NCI-H526 (cell line): ENCODE measurements at places on chromosomes 1 and 21.

DNA sequence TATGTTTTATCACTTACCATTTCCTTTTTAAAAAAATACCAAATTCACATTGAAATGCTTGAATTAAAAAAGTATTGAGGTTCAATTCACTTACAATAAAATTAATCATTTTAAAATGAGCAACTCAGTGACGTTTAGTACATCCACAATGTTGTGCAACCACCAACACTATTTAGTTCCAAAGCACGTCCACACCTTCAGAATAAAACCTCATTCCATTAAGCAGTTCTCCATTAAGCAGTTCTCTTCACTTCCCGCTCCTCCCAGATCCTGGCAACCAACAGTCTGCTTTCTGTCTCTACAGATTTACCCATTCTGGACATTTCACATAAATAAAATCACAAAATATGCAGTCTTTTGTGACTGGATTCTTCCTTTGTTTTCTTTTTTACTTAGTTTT is 41.3 kb downstream of the GNG4 start:
- no peak for DNase-seq

- DNase-seq: no peak
Measured at GRCh38 chr1:4512636-4513035, 141.8 kb upstream of the AJAP1 start.

- DNase-seq: no peak
Measured at GRCh38 chr1:14968251-14968851, 185.2 kb upstream of the TMEM51 start.

- no peak for DNase-seq
Measured at GRCh38 chr1:168386949-168387586, 106.4 kb downstream of the TBX19 start.

DNA sequence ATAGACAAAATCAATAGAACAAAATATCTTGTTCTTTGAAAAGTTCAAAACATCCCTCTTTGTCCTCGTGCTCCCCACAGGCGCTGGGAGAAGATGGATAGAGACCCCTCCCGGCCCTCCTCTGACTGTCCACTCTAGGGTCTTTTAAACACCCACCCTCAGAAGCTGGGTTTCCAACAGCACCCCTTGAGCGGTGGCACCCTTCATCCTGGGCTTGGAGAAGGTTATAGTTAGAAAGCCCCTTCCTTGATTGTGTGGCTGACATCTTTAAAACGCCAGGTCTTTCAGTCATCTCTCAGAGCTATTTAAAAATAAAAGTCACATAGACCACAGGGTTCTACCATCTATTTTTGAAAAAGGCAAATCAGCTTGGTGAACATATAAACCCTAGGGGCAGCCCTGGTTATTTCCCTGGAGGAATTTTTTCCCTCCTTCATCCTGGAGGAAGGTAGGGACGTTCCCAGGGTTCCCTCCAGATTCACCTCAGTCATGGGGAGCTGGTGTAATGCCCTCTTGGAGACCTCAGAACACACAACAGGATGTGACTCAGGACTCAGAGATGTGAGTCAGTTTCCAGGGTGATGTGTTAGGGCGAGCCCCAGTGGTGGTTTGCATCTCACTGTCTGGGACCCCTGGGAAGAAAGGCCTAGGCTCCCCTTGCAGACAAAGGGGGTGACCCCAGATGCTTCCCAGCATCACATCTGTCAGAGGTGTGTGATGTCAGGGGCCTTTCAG is 138.5 kb downstream of the CLIC6 start:
- no peak for DNase-seq

DNA sequence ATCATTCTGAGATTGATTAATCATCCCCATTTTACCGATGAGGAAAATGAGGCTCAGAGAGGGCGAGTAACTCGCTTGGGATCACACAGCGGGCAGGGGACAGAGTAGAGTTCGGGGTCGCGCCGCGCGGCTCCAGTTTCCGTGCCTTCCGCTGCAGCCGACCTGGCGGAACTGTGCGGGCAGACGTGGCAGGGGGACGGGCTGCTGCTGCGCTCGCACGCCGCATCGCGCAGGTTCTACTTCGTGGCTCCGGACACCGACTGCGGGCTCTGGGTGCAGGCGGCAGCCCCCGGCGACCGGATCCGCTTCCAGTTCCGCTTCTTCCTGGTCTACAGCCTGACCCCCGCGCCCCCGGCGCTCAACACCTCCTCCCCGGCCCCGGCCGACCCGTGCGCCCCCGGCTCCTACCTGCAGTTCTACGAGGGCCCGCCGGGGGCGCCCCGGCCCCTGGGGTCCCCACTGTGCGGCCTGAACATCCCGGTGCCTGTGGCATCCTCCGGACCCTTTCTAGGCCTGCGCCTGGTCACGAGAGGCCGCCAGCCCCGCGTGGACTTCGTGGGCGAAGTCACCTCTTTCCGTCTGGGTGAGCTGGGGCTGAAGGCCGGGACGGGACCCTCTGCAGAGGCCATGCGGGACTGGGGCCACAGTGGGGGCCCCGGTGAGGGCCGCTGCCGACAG is 2.3 kb downstream of the LDLRAD2 start:
- no peak for DNase-seq

DNA sequence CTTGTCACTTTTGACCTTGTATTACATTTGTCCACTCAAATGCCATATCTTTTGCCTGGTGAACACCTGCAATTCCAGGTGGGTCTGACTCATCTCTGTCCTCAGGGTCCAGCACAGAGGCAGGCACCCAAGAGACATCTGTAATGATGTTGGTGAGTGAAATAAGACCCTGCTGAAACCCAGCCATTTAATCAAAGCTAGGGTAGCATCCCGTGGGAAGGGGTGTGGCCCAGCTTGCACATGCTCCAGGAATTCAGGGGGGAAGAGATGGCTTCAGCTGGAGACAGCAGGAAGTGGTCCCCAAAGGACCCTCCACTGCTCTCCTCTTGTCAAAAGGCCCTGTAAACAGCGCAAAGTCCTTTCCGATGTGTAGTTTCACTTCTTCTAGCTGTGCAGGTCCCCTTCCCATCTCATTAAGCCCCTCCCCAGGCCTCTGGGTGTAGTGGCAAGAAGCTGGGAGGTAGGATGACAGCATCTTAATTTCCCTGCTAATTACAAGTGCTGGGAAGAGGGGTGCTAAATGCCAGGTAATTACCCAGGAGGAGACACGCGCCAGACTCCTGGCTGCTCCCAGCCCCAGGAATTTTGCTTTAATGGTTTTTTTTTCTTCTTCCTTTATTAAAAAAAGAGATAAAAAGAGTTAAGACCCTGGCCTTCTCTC is 54.4 kb upstream of the TRABD2B start:
- DNase-seq: no peak

- DNase-seq: no peak
Measured at GRCh38 chr1:68210027-68210426, 22.3 kb downstream of the WLS start.

DNA sequence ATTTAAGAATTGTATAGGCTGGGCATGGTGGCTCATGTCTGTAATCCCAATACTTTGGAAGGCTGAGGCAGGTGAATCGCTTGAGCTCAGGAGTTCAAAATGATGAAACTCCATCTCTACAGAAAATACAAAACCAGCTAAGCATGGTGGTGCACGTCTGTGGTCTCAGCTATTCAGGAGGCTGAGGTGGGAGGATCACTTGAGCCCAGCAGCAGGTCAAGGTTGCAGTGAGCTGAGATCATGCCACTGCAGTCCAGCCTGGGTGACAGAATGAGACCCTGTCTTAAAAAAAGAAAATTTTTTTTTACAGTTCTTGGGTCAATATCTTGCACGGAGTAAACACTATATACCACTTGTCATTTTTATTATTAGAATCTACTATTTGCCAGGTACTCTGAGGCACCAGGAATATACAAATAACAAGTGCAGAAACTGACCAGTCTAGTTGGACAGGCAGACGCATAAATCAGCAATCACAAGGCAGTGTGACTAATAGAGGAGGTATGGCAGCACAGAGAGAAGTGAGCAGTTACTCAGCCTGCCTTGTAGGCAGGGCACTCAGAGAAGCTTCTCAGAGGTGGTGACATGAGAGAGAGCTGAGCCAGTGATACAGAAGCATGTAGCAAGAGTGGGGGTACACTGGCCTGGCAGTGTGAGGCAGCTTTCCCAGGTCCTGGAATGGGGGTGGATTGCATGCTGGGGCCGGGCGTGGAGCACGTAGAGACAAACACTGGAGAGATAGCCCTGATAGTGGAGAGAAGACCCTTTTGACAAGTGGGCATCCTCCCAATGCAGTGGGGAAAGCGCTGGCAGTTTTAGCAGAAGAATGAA is 8.0 kb downstream of the PHLDA3 start:
- DNase-seq: no peak

DNA sequence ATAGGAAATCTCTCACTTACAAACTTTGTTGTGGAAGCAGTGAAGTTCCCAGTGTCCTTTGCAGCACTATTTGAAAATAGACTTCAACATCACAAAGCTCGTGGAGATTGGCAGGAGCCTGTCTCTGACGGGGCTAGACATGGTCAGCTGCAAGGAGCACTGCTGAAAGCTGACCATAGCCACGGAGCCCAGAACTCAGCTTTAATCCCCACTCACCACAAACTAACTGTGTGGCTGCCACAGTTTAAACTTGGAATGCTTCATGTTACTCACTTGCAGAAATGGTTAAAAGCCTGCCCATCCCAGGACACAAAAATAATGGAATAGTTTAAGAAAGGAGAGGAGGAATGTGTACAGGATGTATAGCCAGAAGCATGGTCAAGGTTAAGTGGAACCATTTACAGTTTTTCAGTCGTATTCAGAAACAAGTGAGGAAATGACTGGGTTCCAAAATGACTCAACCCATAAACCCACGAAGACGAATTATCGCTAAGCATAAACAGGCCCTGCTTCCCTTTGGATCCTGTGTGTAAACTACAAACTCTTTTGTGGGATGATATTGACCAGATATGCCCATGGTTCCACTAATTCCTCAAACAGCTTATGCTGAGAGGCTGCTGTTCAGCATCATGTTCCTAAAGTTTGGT is 18.2 kb downstream of the DNALI1 start:
- no peak for DNase-seq

DNA sequence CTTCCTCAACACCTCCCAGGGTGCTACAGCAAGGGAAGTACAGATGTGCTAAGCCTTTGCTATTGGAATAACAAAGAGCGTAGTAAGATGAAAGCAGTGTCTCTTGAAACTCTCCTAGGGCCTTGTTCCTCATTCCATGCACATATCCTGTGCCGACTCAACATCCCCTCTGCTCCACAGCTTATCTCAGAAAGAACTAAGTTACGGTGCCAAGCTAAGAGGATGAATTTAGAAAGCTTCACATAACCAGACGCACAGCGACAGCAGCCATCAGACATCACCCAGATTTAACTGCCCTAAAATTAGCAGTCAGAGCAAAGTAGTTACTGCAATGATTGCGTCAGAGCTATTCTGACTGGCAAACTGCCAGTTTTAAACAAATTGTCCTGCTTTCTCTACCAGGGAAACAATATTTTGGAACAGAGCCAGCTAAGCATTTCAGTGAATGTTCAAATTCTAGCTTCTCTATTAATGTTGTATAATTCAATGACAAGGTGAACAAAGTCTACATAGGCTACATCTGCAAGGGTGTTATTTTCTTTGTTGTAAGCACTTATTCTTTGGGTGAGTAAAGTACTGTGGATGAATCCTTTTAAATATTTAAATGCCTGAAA is 9.5 kb downstream of the SIPA1L2 start:
- peak; percentile 47 for DNase-seq

- no peak for DNase-seq
Measured at GRCh38 chr1:197786280-197786679, 11.0 kb upstream of the DENND1B start.

- no peak for DNase-seq
Measured at GRCh38 chr1:35361638-35362037, 93.1 kb downstream of the ZMYM4 start.

DNA sequence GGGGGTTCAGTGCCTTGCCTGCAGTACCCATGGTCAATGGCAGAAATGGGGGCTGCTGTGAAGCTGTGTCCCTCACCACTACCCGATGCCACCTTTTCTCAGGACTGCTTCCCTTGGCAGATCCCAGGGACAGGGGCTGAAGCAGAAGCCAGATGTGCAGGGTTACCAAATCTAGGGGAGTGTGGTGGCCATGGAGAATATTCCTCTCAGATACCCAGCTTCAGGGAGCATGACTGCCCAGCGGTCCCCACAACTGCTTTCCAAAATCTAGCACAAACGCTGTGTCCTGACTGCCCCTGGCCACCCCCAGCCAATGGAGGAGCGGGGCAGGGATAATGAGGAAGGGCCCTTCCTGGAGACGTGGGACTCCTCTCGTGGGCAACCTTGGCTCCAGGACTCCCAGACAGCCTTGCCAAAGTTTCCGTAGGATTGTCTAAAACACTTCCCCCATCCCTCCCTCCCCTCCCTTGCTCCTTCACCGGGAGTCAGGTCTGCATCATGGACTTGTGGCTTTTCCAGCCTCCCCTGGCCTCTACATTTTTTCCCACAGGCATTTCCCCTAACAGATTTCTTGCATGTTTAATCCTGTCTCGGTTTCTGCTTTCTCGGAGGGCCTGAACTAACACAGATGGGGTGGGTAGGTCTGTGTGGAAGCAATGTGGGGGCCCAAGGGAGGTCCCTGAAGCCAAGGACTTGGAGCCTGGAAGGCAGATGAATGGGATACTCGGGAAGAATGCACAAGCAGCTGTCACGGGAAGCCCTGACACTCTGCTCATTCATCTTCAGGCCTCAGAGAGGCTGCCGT is 80.5 kb downstream of the OMA1 start:
- no peak for DNase-seq

DNA sequence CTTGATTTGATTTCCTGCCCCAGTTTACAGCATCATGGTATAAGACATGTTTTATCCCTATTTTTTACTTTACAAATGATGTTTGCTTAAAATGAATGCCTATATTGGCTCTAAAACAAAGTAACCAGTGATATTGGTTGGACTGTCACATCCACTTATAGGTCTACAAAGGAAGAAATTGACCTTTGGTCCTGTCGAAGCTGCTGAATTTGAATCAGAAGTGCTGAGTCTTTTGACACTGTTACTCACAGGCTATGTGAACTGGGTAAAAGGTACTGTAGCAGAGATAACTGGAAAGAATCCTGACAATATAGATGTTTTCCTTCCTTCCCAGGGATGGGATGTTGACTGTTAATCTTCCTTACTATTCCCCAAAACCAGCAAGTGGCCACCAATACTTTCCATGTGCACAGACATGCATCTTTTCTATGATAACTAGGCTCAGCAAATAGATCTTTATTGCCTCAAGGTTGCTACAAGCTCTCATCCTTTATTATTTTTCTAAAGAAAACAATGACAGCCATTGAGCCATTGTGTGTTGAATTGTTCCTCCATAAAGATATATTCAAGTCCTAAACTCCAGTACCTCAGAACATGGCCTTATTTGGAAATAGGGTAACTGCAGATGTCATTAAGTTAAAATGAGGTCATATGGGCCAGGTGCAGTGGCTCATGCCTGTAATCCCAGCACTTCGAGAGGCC is 175.9 kb upstream of the NR5A2 start:
- no peak for DNase-seq

DNA sequence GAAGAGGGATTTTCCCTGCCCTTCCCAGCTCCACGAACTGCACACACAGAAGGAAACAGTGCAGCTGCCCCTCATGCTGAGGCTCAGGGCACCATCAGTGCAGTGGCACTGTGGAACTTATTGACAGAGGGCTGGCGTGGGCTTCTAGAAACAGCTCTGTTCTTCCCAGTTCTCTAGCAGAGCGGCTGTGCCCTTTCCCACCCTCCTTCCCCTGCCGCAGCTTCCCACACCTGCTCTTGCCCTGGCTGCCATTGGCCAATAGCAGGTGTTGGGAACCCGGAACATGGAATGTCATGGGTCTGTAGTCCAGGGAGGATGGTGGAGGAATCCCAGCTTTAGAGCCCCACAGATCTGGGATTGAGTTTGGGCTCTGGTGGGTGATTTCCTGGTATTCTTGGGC is 343.8 kb downstream of the RPS6KC1 start:
- no peak for DNase-seq
